ENCODE measurements at places on chromosomes 16 and 17. TPM values are rescaled to one million over a fixed set of nuclear protein-coding genes. Genes with fewer than 3 reads are reported as not detected.

CCL8 gene
- total RNA-seq = not detected

CIITA gene
- 0.04 TPM for total RNA-seq

OSGIN1 gene
- 4.4 TPM for total RNA-seq

RDM1 gene
- not detected for total RNA-seq

CDH16 gene
- total RNA-seq = 0.33 TPM

ERAL1 gene
- total RNA-seq = 54.9 TPM

CCL17 gene
- total RNA-seq = not detected

CHP2 gene
- not detected for total RNA-seq

IRF8 gene
- 2.2 TPM for total RNA-seq

SDR42E1 gene
- total RNA-seq = 9.5 TPM

DLX4 gene
- total RNA-seq = 0.21 TPM

IQCK gene
- total RNA-seq = 25.9 TPM

SCARF1 gene
- 41.0 TPM for total RNA-seq

CPHXL2 gene
- total RNA-seq = not detected

TEX19 gene
- total RNA-seq = not detected

WDR45B gene
- total RNA-seq = 98.2 TPM

SMG1 gene
- 51.5 TPM for total RNA-seq

TAT gene
- total RNA-seq = not detected

USP43 gene
- total RNA-seq = 12.0 TPM

TMEM100 gene
- total RNA-seq = not detected

KRTAP3-1 gene
- total RNA-seq = not detected

MIEN1 gene
- 97.0 TPM for total RNA-seq

PIMREG gene
- total RNA-seq = 10.4 TPM

MAF gene
- 10.7 TPM for total RNA-seq

MYH13 gene
- total RNA-seq = not detected

DUS2 gene
- total RNA-seq = 14.8 TPM

AANAT gene
- not detected for total RNA-seq

CRHR1 gene
- total RNA-seq = not detected

HOXB1 gene
- not detected for total RNA-seq

MT2A gene
- total RNA-seq = 139 TPM

SEPTIN12 gene
- not detected for total RNA-seq

SULT1A2 gene
- 0.27 TPM for total RNA-seq

KRTAP4-5 gene
- total RNA-seq = not detected

KRT15 gene
- 1.3 TPM for total RNA-seq

KRTAP4-6 gene
- not detected for total RNA-seq

KRTAP1-5 gene
- not detected for total RNA-seq

TEX14 gene
- 0.07 TPM for total RNA-seq

CNTROB gene
- total RNA-seq = 19.2 TPM

ZP2 gene
- total RNA-seq = not detected

SLC35B1 gene
- total RNA-seq = 122 TPM

SKAP1 gene
- 3.6 TPM for total RNA-seq

VAMP2 gene
- 8.0 TPM for total RNA-seq

CACNG1 gene
- total RNA-seq = not detected

HAP1 gene
- total RNA-seq = 1.6 TPM

TBC1D3E gene
- total RNA-seq = not detected

TBC1D3G gene
- not detected for total RNA-seq

GTF3C1 gene
- 81.6 TPM for total RNA-seq

KRT33A gene
- total RNA-seq = not detected

VAT1 gene
- 429 TPM for total RNA-seq

WNK4 gene
- 0.96 TPM for total RNA-seq

FOXF1 gene
- not detected for total RNA-seq

ZNF207 gene
- total RNA-seq = 160 TPM

TBC1D3K gene
- not detected for total RNA-seq

AIPL1 gene
- total RNA-seq = not detected

SUPT6H gene
- 52.9 TPM for total RNA-seq

HSD17B1 gene
- total RNA-seq = 0.34 TPM

EPN2 gene
- total RNA-seq = 18.8 TPM

OTOA gene
- total RNA-seq = 0.17 TPM

HNF1B gene
- 15.1 TPM for total RNA-seq

Measured in kidney epithelial cell (primary cell).